ENCODE measurements at places on chromosomes 3 and 15. TPM values are rescaled to one million over a fixed set of nuclear protein-coding genes. Genes with fewer than 3 reads are reported as not detected.

The TLE3 gene
- 96.0 TPM for total RNA-seq

The MORC1 gene
- not detected for total RNA-seq

The TM6SF1 gene
- total RNA-seq, result not detected

The SLC12A1 gene
- total RNA-seq, result not detected

DNA sequence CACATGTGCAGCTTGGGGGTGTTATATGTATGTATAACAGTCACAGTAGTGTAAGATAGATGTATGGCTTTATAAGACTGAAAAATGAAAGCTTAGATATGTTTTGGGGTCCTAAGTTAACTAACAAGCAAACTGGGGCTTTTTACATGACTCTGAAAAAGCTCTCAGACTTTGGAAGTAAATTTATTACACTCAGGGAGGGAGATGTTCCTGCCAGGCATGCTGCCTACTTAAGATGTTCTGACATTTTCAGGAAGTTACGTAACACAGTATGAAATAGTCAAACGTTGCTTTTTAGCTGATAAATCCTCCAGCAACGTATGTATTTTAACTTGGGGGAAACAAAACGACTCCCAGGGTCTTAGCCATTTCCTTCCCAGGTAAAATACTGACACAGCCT lies 1.7 kb upstream of the IFT57 start:
- H3K4me1 ChIP-seq, result peaks cover 5% of the 10 kb centered on the region
- H3K4me3 ChIP-seq, result no peak overlapping the region
- no peak for DNase-seq
- no peaks in the 10 kb centered on the region for H3K27me3 ChIP-seq
- H3K36me3 ChIP-seq, result no peaks in the 10 kb centered on the region
- H3K27ac ChIP-seq, result no peak overlapping the region

- no peak overlapping the region for H3K4me3 ChIP-seq
- no peaks in the 10 kb centered on the region for H3K36me3 ChIP-seq
- no peaks in the 10 kb centered on the region for H3K4me1 ChIP-seq
- H3K27ac ChIP-seq, result no peak overlapping the region
- DNase-seq, result no peak
- H3K27me3 ChIP-seq, result no peaks in the 10 kb centered on the region
These were observed 130.3 kb downstream of the MINAR1 start for GRCh38 chr15:79562403-79562815.
